H9 (cell line): ENCODE measurements at places on chromosomes 11 and 22.

GRCh38 chr11:4087551-4087950 lies 7.0 kb upstream of the RRM1 start:
- DNase-seq = no peak

- no peak for DNase-seq
Observed at GRCh38 chr11:7281809-7282208, 30.1 kb downstream of the SYT9 start.

GRCh38 chr22:47593911-47594311 lies 831.5 kb downstream of the TBC1D22A start:
- no peak for DNase-seq

DNA sequence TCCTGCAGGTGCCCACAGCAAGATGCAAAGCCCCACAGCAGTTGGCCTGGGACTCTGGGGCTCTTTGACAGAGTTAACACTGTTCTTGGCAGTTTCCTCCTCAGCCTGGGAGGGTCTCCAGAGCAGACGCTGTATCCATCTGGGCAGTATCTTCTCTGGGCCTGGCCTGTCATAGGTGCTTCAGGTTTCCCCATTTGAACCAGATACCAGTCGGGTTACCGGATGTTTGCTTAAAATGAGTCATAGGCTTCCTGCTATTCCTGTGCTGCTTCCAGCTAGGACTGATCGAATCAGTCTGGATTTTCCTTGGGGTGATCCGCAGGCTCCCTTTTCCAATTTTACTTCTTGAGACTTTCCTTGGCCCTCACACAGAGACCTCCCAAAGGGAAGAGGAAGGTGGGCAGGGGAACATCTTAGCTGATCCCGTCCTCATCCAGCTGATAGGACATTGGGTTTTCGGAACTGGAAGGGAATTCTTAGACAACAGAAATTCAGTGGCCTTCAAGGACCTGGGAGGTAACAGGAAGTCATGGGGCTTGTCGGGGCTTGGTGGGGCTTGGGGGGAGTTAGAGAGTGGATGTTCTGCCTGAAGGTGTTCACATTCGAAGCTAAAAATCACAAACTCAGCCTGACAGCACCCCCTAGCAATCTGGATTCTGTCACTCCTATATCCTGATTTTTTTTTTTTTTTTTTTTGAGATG lies 2.4 kb upstream of the RANGAP1 start:
- DNase-seq = peak; percentile 58

GRCh38 chr11:1029051-1029450 lies 7.5 kb downstream of the MUC6 start:
- DNase-seq = no peak

GRCh38 chr11:122784325-122784955 lies 53.9 kb upstream of the CRTAM start:
- DNase-seq = no peak

GRCh38 chr11:91091563-91091962 lies 868.7 kb upstream of the CHORDC1 start:
- no peak for DNase-seq

DNA sequence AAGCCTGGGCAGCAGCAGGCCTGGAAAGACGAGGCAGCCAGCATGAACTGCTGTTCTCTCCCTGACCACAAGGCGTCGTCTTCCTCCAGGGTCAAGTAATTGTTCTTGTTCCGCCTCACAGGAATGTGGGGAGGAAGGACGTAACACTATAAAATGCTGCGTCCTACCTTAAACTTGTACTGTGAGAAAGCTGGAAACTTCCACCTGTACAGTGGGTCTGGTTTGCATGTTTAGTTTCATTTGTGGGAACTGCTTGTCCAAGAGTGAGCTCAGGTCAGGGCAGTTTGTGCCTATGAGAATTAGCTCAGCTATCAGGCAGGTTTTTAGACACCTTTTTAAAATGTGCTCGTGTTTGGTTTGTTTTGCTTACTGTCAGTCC lies 55.2 kb downstream of the PANX1 start:
- DNase-seq = peak; percentile 87

DNA sequence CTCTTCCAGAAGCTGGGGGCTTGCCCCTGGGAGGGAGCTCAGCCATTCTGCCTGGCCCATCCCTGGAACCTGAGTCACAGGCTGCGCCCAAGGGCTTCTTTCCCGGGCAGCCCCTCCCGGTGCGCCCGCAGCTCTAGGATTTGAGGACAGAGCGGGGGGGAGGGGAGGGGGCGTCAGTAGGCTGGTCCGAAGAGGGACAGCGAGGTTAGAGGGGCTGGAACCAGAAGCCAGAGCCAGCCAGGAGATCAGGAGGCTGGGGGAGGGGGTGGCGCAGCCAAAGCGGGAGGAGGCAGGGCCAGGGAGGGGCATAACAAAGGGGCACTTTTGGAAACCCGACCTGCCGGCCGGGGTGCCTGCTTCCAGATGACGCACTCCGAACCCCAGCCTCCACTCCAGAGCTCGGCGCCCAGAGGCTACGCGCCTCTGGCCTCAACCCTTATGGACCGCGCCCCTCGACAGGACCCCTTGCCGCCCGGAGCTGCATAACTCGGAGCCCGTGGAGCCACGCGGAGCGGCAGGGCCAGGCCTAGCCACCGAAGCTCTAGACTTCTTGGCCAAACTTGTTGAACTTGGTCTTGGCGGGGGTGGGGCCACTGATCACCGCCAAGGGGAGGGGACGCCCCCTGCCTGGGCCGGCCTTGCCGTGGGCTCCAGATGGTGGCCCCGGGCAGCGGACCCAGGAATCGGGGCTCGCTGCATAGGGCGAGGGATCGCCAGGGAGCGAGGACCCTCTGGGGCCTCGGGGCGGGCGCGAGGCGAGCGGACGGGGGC lies 744 bp downstream of the PACSIN3 start:
- DNase-seq = peak; percentile 96

- no peak for DNase-seq
Observed at GRCh38 chr22:35400501-35400790, 506 bp downstream of the MCM5 start.

DNA sequence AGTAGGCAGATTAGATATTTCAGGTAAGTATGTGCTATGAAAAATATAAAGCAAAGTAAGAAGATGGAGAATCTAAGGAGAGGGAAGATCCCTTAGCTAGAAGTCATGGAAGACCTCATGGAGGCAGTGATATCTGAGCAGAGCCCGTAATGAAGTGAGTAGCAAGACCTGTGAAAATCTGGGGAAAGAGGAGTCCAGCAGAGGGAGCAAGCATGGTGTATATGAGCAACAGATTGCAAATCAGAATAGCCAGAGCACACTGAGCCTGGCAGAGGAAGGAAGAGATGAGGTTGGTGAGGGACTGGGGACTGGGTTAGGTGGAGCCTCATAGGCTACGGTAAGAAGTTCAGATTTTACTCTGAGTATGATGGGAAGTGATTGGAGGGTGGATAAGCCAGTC lies 9.4 kb downstream of the LHFPL7 start:
- peak; percentile 44 for DNase-seq

DNA sequence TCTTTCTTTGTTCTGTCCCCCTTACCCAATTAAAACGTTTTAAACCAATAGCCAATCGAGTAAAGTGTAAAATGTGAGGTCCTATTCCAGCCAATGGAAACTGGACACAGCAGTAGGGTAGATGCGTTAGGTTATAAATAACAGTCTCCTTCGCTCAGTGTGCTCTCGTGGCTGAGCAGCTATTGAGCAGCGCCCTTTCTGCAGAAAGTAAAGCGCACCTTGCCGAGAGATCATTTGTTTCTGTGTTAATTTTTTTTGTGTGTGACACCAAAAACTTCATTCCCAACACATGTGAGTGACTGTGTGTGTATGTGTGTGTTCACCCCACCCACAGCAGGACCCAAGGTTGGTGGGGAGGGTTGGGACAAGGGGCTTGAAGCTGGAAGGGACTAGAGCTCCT lies 7.2 kb upstream of the TTLL1 start:
- DNase-seq = no peak

DNA sequence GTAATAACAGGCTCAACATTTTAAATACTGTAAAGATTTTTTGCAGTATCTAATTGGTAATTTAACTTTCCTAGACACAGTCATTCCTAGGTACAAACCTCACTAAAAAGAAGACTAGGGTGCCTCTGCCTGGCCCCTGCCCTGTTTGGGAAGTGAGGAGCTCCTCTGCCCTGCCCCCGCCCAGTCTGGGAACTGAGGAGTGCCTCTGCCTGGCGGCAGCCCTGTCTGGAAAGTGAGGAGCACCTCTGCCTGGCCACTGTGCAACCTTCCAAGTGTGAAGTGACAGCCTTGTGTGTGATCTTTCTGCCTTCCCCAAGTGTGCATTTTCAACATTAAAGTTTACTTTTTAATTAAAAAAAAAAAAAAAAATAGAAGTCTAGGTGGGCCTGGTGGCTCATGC lies 4.2 kb downstream of the CHORDC1 start:
- peak; percentile 49 for DNase-seq

GRCh38 chr11:63022441-63022840 lies 6.8 kb upstream of the SLC22A8 start:
- DNase-seq = peak; percentile 22

DNA sequence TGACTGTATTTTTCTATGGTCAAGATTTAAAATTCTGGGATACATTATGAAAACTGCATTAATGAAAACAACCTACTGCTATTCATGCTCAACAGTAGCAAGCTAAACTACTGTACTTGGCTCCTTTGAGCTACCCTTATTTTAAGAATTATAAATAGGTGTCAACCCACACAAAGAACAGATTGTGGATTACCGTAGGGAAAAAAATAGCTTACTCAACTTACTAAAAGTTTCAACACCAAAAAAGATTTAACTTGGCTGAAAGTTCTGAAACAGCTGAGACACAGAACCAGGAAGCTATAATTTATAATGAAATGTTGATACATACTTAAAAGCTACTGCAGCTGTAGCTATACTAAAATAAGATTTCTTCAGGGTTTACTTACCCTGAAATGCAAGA lies 10.1 kb downstream of the LIN7C start:
- no peak for DNase-seq

DNA sequence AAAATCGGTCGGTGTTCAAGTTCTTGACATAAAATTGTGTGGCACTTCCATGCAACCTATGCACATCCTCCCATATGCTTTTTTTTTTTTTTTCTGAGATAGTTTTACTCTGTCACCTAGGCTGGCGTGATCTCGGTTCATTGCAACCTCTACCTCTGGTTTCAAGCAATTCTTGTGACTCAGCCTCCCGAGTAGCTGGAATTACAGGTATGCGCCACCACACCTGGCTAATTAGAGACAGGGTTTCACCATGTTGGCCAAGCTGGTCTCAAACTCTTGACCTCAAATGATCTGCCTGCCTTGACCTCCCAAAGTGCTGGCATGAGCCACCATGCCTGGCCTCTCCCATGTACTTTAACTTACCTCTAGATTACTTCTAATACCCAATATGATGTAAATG lies 15.0 kb downstream of the GLB1L3 start:
- no peak for DNase-seq

- no peak for DNase-seq
Observed at GRCh38 chr22:25098445-25099081, 101.1 kb upstream of the CRYBB3 start.

DNA sequence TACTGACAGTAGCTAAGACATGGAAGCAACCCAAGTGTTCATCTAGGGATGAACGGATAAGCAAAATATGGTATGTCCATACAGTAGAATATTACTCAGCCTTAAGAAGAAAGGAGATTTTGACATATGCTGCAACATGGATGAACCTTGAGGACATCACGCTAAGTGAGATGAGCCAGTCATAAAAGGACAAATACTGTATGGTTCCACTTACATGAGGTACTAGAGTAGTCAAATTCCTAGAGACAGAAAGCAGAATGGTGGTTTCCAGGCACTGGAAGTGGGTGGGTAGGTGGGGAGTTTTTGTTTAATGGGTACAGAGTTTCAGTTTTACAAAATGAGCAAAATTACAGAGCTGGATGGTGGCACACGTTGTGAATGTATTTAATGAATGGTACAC lies 18.1 kb downstream of the CHST1 start:
- no peak for DNase-seq

GRCh38 chr22:42343121-42343454 lies 72.6 kb upstream of the TCF20 start:
- no peak for DNase-seq

GRCh38 chr11:87422566-87422965 lies 384.8 kb downstream of the TMEM135 start:
- DNase-seq = no peak

GRCh38 chr11:112874980-112875379 lies 86.2 kb upstream of the NCAM1 start:
- no peak for DNase-seq

- no peak for DNase-seq
Observed at GRCh38 chr22:29704528-29705285, 15.1 kb upstream of the CABP7 start.

DNA sequence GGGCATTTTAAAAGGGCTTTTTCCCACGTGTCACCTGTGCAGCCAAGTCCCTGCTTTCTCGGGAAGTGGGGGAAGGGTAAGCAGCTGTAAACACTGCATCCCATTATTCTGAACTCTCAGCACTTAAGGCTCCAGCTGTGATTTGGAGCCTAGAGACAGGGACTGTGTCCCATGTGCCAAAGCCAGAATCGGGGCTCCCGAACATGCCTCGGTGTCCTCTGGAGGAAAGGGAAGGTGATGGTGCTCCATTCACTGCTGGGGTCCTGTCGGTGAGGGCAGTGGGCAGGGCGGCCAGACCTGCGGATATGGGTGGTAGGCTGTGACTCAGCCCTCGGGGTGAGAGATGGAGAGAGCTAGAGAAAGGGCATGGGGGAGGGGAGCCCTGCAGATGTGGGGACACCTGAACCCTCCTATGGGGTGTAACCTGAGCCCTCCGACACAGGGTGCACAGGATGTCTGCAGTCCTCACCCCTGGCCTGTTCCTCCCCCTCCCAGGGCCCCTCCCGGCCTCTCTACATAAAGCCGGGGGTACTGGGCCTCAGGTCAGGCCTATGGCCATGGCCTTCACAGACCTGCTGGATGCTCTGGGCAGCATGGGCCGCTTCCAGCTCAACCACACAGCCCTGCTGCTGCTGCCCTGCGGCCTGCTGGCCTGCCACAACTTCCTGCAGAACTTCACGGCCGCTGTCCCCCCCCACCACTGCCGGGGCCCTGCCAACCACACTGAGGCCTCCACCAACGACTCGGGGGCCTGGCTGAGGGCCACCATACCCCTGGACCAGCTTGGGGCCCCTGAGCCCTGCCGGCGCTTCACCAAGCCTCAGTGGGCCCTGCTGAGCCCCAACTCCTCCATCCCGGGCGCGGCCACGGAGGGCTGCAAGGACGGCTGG lies 31.8 kb downstream of the CAPN1 start:
- peak; percentile 83 for DNase-seq
